ENCODE measurements at places on chromosomes 5 and 9. TPM values are rescaled to one million over a fixed set of nuclear protein-coding genes. Genes with fewer than 3 reads are reported as not detected.

The SHC3 gene
- total RNA-seq = 1.7 TPM

The GPRIN1 gene
- total RNA-seq = 0.92 TPM

- DNase-seq = no peak
Measured at GRCh38 chr5:130689831-130690230, 475.2 kb downstream of the HINT1 start.

GRCh38 chr9:100196215-100196614, 97.2 kb downstream of the INVS start:
- DNase-seq = no peak

DNA sequence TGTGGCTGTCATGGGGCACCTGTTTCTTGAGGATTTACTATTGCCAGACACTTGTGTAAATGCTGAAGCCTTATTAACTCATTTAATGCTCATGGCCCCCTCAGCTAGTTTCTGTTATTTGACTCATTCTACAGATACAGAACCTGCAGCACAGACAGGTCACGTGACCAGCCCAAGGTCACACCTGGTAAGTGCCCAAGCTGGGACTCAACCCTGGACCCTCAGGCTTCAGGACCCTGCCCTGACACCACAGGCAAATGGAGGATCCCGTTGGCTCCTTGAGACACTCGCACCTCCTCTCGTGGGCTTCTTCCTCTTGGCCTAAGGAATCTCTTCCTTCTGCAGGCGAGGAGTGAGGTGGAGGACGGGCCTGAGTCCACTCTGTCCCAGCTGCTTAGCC, 10.6 kb upstream of the NEURL1B start:
- no peak for DNase-seq

DNA sequence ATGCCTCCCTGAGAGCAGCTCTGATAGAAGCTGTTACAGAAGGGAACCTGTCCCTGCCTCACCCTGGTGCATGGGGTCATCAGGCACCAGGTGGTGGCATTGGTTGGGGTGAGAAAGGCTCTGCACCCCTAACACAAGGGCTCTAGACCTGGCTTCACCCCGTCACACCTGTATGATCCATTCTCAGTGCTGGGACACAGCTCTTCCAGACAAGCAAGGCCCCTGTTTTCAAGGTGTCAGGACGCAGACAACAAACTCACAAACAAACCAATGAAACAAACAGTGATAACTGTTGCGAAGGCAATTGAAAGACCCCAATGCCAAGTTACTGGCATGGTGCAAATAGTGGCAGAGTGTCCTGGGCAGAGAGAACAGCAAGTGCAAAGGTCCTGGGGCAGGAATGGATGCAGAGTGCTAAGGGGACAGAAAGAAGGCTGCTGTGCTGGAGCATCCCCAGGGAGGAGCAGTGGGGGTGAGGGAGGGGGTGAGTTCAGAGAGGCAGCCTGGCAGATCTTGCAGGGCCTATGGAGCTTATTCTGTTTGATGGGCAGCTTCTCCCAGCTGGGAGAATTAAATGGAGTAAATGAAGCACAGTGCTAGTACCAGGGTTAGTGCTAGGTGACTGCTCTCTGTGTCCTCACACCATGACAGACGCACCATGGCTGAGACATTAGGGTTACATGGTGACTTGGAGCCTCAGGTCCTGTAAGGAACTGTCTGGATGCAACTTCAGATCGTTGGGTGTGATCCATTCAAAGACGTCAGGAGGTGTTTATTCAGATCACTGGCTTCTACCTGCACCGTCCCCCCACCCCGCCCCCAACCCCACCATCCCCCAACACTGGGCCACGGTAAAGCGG, 67.9 kb upstream of the UNC5A start:
- DNase-seq = no peak

DNA sequence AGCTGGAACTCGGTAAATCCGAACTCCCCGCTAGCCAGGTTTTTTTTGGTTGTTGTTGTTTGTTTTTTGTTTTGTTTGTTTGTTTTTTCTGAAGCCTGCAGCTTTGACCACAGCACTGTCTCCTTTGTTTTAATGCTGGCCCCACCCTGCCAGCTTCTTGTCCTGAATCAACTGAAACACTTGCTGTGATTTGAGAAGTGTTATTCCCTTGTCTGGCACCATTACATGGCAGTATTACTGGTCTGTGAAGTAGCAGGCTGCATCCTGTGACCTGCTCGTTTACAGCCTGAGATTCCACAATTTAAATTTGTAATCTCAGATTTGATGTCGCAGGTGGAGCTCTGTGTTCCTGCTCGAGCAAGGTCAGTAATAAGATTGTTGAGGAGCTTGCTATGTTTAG, 1.4 kb upstream of the SLC36A2 start:
- DNase-seq = no peak

- peak; percentile 20 for DNase-seq
Measured at GRCh38 chr5:17282283-17283120, 65.1 kb downstream of the BASP1 start.

- DNase-seq = no peak
Measured at GRCh38 chr9:78898234-78898633, 601.3 kb downstream of the PSAT1 start.

- DNase-seq = peak; percentile 62
Measured at GRCh38 chr9:13033959-13034693, 245.4 kb downstream of the MPDZ start.
